ENCODE measurements at places on chromosomes 1 and 21. TPM values are rescaled to one million over a fixed set of nuclear protein-coding genes. Genes with fewer than 3 reads are reported as not detected.

PRKAA2 gene
- 5.8 TPM for total RNA-seq

STXBP3 gene
- 24.1 TPM for total RNA-seq

CRP gene
- total RNA-seq, result not detected

TMPRSS2 gene
- 74.9 TPM for total RNA-seq

HSD11B1 gene
- not detected for total RNA-seq

DNA sequence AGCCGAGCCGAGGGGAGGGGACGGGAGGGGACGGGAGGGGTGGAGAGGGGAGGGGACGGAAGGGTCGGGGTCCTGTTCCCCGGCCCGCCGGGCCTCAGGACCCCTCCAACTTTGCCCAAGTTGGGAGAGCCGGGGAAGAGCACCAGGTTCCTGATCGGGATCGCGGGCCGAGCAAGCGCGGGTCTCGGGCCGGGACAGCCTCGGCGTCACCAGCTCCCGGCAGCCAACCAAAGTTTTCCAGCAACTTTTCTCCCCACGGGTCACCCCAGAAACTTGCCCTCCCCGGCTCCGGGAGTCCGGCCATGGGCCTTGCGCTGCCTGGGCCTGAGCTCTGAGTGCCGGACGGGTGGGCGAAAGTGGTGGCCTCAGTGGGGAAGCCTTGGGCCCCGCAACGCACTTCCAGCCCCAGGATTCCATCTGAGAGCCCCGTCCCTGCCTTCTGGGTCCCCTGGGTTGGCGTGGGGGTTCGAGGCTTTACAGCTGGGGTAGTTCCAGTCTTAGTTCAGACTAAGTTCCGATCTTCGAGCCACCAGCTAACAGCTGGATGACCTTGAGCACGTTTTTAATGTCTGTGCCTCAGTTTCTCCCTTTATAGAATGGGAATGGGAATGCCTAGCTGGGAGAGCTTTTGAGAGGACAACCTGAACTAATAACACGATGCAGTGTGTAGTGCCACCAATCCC lies 458 bp downstream of the ZC3H12A start:
- peaks cover 22% of the 10 kb centered on the region for H3K4me1 ChIP-seq
- H3K36me3 ChIP-seq, result no peaks in the 10 kb centered on the region
- H3K27ac ChIP-seq, result no peak overlapping the region
- DNase-seq, result no peak
- H3K27me3 ChIP-seq, result no peaks in the 10 kb centered on the region
- H3K4me3 ChIP-seq, result peak overlapping the region; percentile 43

- peaks cover 5% of the 10 kb centered on the region for H3K4me1 ChIP-seq
- H3K4me3 ChIP-seq, result no peak overlapping the region
- no peaks in the 10 kb centered on the region for H3K27me3 ChIP-seq
Observed at GRCh38 chr1:192565946-192566345, 9.6 kb upstream of the RGS1 start.

DNA sequence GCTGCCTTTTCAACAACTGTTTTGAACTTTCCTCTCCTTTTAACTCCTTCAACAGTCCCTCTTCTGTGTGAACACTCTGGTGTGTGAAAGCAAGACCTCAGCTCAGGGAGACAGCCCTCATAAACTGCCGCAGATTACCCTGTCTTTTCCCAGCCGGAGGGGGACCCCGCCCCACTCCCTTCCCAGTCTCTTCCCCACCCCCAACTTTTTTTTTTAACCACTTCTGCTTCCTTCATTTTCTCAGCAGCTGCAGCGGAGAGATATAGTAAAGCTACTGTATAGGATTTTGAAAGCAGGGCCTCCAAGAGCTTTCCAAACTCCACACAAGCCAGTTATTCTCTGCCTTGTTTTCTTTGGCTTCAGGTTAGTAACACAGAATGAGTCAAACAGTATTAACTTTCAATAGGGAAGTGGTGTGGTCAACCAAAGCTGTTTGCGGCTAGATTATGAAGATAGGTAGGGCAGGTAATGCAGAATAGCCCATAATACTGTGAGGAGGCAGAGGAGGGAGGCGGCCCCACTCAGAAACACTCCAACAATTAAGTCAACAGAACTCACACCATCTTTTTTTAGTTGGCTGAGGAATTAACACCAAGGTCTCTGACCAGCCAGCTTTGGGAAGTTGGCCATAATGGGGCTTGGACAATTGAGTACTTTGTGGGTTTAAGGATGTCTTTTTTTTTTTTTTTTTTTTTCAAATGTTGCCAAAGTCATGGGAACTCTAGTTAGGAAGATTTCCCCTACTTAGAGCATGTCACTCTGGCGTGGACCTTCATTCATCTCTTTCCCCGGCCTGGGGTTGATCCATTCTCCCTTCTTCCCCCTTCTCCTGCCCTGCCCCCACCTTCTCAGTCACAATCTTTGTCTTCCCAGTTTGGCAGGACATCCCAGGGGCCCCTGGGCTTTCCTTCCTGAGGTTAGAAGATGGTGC lies 177.0 kb downstream of the CLIC6 start:
- H3K4me1 ChIP-seq, result no peaks in the 10 kb centered on the region
- H3K27ac ChIP-seq, result no peak overlapping the region
- no peak overlapping the region for H3K4me3 ChIP-seq
- no peak for DNase-seq
- no peaks in the 10 kb centered on the region for H3K27me3 ChIP-seq

- peak overlapping the region; percentile 66 for H3K27ac ChIP-seq
- peaks cover 19% of the 10 kb centered on the region for H3K4me1 ChIP-seq
- no peaks in the 10 kb centered on the region for H3K36me3 ChIP-seq
- DNase-seq, result peak; percentile 96
- no peak overlapping the region for H3K4me3 ChIP-seq
Observed at GRCh38 chr1:154418062-154418921, 13.1 kb downstream of the IL6R start.

- DNase-seq, result no peak
- H3K27ac ChIP-seq, result no peak overlapping the region
- no peaks in the 10 kb centered on the region for H3K36me3 ChIP-seq
- no peaks in the 10 kb centered on the region for H3K4me1 ChIP-seq
- H3K4me3 ChIP-seq, result no peak overlapping the region
Observed at GRCh38 chr1:66489151-66489550, 44.8 kb upstream of the SGIP1 start.

DNA sequence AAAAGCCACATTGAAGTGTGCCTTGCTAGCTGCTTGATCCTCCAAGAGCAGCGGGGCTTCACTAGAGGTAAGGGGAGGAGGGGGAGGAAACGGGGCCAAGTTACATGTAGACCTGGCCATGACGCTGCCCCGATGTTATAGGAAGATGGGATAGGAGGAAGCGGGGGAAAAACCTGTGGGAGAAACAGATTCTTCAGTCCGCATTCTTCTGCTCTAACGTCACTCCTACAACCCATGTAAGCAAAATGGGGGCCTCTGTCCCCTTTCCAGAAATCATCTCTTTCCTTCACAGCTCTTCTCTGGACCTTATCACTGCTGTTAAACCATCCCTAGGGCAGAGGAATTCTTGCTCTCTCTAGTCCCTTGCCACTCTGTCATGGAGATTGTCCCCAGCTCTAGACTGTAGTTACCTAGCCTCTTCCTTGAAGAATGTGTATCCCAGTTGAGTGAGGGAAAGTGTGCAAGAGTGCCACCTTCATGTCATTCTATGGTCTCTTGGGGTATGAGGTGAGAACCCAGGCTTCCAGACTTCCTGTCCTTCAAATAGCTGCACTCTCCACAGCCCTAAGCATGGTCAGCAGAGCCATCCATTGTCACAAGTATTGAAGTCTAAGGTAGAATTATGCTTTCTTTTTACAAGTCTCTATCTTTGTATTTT lies 11.4 kb downstream of the PLEKHO1 start:
- no peaks in the 10 kb centered on the region for H3K27me3 ChIP-seq
- H3K4me1 ChIP-seq, result peaks cover 29% of the 10 kb centered on the region
- no peak for DNase-seq
- H3K27ac ChIP-seq, result no peak overlapping the region
- no peak overlapping the region for H3K4me3 ChIP-seq

GRCh38 chr1:227789084-227790033 lies 26.1 kb upstream of the PRSS38 start:
- peaks cover 17% of the 10 kb centered on the region for H3K4me1 ChIP-seq
- H3K4me3 ChIP-seq, result peak overlapping the region; percentile 70
- H3K27ac ChIP-seq, result no peak overlapping the region
- no peak for DNase-seq
- no peaks in the 10 kb centered on the region for H3K27me3 ChIP-seq
- no peaks in the 10 kb centered on the region for H3K36me3 ChIP-seq

GRCh38 chr1:41936107-41936506 lies 17.4 kb upstream of the HIVEP3 start:
- H3K27me3 ChIP-seq, result no peaks in the 10 kb centered on the region
- no peak for DNase-seq
- H3K27ac ChIP-seq, result no peak overlapping the region
- H3K4me1 ChIP-seq, result no peaks in the 10 kb centered on the region

GRCh38 chr1:68327414-68327813 lies 95.1 kb upstream of the WLS start:
- no peak for DNase-seq
- no peak overlapping the region for H3K4me3 ChIP-seq
- no peaks in the 10 kb centered on the region for H3K4me1 ChIP-seq
- H3K27ac ChIP-seq, result no peak overlapping the region

DNA sequence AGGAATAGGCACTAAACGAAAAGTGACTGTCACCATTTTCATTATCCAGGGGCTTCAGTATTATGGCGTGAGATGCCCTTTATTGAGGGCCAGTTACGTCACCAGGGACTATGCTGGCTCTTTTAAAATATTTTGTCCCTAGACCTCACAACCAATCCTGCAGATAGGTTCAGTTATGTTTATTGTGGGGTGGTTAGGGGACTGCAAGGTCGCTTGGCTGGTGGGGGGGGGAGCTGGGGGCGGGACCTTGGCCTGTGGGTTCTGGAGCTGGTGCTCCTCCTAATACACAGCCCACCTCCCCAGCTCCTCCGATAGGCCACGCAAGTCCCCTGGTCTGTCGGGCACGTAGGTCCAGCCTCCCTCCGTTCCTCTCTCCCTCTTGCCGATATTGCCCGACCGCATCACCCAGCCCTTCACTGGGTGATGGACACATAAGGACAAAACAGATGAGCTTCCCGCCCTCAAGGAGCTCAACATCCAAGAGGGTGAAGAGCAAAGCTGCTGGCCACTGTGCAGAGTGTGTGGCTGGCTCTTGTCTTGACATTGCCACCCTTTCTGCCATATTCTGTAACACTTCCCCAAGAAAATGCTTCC lies 271.8 kb downstream of the MATN1 start:
- H3K27me3 ChIP-seq, result no peaks in the 10 kb centered on the region
- no peak for DNase-seq
- no peak overlapping the region for H3K4me3 ChIP-seq
- no peak overlapping the region for H3K27ac ChIP-seq

DNA sequence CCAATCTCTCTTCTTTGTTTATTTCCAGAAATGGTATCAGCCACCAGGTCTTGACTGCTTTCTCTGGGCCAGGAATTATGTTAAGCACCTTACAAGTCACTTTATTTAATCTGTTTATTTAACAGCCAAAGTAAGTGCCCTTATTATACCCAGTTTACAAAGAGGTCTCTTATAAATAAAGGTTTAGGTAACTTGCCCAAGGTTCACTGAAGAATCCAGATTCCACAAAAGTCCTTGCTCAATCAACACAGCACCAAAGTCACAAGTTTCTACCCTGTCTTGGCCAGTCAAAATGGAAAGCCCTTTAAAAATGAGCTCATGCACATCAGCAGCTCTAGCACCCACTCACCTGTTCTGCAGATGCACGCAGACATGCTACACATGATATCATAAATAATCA lies 28.0 kb upstream of the ATP1A1 start:
- no peaks in the 10 kb centered on the region for H3K36me3 ChIP-seq
- no peaks in the 10 kb centered on the region for H3K27me3 ChIP-seq
- H3K4me3 ChIP-seq, result no peak overlapping the region
- no peak overlapping the region for H3K27ac ChIP-seq
- DNase-seq, result no peak

DNA sequence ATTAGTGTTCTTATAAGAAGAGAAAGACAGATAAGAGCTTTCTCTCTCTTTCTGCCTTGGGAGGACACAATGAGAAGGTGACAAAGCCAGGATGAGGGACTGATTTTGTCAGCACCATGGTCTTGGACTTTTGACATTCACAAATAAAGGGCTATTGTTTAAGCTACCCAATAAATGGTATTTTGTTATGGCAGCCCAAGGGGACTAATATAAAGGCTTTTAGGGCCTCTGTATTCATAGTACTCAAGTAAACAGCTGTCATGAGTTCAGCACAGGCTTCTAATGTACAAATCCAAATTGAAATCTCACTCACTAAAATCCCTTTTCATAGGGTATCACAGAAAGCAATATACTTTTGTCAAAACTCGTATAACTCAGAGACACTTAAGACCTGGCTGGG lies 242.7 kb downstream of the FAF1 start:
- no peaks in the 10 kb centered on the region for H3K36me3 ChIP-seq
- H3K27ac ChIP-seq, result no peak overlapping the region
- no peak for DNase-seq
- peaks cover 7% of the 10 kb centered on the region for H3K4me1 ChIP-seq

- peaks cover 24% of the 10 kb centered on the region for H3K4me1 ChIP-seq
- H3K36me3 ChIP-seq, result no peaks in the 10 kb centered on the region
- peak; percentile 39 for DNase-seq
- H3K27ac ChIP-seq, result no peak overlapping the region
- H3K27me3 ChIP-seq, result no peaks in the 10 kb centered on the region
Observed at GRCh38 chr1:27602462-27603308, 1.3 kb downstream of the AHDC1 start.

All from Caco-2 (cell line).